ENCODE measurements at places on chromosomes 7 and 10.

GRCh38 chr10:128064108-128064969 lies 61.9 kb downstream of the MKI67 start:
- peak; percentile 56 for DNase-seq

- DNase-seq, result no peak
Measured at GRCh38 chr7:115230882-115231571, 309.1 kb downstream of the MDFIC start.

GRCh38 chr7:100566018-100566531 lies 7.6 kb downstream of the SAP25 start:
- DNase-seq, result no peak

GRCh38 chr10:60964257-60965235 lies 20.6 kb upstream of the RHOBTB1 start:
- peak; percentile 11 for DNase-seq

DNA sequence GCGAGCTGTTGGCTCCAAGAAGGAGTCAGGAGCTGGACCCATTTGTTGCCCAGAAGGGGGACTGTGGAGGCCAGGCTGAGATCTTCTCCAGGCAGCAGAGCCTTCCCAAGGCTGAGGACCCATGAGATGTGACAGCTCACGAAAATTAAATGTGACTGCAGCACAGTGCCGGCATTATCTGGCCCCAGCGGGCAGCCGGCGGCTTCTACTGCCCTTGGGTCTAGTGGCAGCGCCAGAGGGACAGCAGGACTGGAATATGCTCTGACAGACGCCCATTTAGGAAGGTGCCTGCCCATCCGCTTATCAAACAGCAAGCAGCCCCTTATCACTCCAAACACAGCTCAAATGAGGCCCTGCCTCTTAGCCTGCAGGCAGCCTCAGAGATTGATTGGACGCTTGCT lies 122.9 kb upstream of the LYZL2 start:
- DNase-seq, result no peak

- no peak for DNase-seq
Measured at GRCh38 chr7:13104128-13104527, 416.7 kb downstream of the ARL4A start.

DNA sequence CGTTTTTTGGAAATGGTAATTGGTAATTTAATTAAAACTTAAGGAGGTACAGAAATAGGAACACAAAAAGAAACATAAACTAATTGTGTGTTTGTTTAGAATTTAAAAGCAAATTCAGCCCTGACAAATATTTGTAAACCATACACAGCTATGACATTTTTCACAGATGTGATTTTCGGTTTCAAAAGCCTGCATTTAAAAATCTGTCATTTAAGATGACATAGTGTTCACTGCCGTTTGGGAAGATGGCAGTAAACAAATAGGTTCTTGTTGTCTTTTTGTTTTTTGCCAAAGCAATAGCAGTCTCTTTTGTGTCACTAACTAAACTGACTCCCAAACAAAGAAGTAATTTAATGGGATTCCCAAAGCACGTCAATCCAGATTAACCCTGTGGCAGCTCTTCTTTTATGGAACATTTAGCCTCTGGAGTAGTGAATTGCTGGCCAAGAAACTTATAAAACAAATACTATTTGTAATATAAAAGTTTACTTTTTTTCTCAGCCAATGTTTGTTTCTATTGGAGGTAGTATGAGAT lies 697.6 kb downstream of the PHTF2 start:
- DNase-seq, result no peak

- no peak for DNase-seq
Measured at GRCh38 chr10:1611936-1612550, 125.3 kb downstream of the ADARB2 start.

DNA sequence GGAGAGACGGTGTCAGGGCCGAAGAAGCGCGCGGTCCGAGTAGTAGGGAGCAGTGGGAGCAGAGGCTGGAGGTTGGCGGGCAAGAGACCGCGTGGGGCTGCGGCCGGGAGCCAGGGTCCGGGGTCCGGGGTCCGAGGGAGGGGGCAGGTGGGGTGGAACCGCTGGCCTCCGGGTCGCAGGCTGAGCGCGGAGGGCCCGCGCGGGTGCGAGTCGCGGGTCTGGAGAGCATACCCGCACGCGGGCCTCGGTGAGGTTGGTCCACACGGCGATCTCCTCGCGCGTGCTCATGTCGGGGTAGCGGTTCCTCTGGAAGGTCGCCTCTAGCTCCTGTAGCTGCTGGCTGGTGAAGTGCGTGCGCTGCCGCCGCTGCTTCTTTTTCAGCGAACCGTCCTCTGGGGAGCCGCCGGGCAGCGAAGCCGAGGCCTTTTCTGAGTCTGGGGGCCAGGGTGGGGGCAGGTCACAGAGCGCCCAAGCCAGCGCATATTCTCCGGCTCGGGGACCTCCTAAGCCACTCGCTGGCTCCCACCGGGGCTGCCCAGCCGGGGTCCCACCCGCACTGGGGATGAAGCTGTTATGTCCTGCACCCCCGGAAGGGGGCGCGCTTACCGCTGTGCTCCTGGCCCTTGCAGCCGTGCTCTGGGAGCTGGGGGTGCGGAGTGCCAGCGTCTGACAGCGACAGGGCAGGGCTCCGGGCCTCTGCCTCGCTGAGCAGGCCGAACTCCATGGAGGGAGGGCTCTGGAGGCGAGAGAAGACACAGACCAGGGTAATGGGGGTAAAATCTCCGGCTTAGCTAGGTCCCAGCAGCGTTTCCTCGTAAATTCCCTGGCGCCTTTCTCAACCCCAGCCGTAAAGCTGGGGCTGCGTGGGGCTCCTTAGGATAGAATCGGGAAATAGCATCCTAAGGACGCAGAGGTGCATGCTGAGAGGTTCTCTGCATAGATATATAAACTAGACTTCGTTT lies 5.5 kb downstream of the ELOVL3 start:
- peak; percentile 58 for DNase-seq

GRCh38 chr10:125158601-125159485 lies 1.5 kb downstream of the CTBP2 start:
- no peak for DNase-seq
